ENCODE measurements at places on chromosomes 5 and 9.

GRCh38 chr9:76743931-76744330 is 20.3 kb upstream of the PCA3 start:
- no peak for DNase-seq

- no peak for DNase-seq
Observed at GRCh38 chr5:115271295-115272050, 8.8 kb upstream of the PGGT1B start.

DNA sequence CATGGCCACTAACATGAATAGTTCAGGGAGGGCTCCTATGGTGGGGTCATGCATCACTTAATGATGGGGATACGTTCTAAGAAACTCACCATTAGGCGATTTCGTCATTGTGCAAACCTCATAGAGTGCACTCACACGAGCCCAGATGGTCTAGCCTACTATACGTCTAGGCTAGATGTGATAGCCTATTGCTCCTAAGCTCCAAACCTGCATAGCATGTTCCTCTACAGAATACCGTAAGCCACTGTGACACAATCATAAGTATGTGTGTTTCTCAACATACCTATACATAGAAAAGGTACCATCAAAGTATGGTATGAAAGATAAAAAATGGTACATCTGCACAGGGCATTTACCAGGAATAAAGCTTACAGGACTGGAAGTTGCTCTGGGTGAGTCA is 6.3 kb downstream of the SLIT3 start:
- no peak for DNase-seq

- DNase-seq = no peak
Observed at GRCh38 chr5:96327722-96328121, 105.3 kb downstream of the PCSK1 start.

- no peak for DNase-seq
Observed at GRCh38 chr5:179908528-179908927, 831 bp upstream of the TBC1D9B start.

- no peak for DNase-seq
Observed at GRCh38 chr9:31776471-31776870, 608.0 kb upstream of the ACO1 start.

DNA sequence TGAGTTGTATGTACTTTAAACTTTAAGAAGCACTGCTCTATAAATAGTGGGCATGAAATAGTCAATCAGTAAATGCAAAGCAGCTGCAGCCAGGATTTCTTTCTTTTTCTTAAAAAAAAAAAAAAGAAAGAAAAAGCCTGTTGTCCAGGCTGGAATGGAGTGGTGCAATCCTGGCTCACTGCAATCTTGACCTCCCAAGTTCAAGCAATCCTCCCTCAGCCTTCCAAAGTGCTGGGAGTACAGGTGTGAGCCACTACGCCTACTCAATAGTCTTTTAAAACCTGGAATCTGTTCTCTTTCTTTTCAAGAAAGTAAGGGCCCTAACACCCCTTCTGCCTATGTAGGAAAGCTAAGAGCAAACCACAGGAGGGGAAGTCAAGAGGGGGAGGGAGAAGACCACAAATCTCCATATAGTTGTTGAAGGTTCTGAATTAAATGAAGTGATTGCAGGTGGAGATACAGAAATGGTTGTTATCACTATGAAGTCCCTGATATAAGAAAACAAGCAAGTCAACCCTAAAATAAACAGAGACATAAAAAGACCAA is 20.6 kb upstream of the TPD52L3 start:
- DNase-seq = no peak

DNA sequence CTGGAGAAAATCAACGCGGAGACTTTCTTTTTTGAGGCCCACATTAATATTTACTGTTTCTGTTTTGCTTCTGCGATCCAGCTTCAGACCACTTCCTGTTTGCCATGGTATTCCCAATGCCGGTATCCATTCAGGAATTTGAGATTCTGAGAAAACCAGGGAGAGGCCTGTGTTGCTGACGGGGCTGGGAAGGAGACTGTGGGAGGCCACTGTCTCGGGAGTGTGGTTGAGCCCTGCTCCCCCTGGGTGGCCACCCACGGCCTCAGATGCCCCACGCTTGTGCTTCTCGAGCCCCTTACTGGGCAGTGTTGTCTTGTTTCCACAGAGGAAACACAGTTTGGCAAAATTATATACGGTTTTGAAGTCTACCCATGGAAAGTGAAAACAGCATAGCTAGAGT is 403.6 kb upstream of the IRX2 start:
- DNase-seq = no peak

DNA sequence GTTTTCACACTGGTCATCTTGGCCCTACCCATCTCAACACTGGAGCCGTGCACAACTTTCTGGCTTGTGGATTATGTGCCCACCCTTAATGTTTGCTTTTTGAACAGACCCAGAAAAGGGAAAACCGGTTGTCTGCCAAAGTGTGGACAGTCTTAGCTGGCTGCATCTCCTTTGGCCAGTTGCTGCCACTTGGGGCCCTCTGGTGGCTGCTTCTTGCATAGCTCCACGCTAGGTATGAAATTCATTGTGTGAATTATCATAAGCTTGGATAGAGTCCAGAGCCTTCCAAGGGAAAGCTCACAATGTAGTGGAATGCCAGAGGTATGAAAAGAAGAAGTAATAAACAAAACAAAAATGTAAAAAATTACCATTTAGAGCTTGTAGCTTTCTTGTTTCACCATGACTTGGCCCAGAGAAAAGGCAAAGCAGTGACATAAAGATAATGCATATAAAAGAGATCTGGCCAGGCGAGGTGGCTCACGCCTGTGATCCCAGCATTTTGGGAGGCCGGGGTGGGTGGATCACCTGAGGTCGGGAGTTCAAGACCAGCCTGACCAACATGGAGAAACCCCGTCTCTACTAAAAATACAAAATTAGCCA is 12.5 kb upstream of the SLC36A3 start:
- peak; percentile 53 for DNase-seq

GRCh38 chr5:132828846-132829494 is 1.5 kb downstream of the SHROOM1 start:
- DNase-seq = no peak

DNA sequence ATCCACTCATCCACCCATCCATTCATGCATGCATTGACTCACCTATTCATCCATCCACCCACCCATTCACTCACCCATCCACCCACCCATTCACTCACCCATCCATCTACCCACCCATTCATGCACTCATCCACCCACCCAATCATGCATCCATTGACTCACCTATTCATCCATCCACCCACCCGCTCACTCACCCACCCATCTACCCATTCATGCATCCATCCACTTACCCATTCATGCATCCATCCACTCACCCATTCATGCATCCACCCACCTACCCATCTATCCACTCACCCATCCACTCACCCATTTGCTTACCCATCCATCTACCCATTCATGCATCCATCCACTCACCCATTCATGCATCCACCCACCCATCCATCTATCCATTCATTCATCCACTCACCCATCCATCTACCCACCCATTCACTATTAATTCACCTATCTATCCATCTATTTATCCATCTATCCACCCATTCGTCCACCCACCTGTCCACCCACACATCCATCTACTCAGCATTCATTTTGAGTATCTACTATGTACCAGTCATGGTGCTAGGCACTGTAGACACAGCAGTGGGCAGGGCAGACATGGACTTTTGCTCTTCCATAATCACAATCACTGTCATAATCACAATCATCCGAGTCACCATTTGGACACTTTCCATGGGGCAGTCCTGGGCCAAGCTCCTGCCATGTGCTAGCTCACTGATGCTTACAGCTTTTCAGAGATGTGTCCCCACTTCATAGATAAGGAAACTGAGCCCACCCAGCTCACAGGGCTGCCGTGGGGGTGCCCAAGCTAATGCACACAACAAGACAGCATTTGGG is 34.4 kb downstream of the HMCN2 start:
- no peak for DNase-seq

GRCh38 chr9:18611971-18612370 is 138.0 kb downstream of the ADAMTSL1 start:
- DNase-seq = no peak

DNA sequence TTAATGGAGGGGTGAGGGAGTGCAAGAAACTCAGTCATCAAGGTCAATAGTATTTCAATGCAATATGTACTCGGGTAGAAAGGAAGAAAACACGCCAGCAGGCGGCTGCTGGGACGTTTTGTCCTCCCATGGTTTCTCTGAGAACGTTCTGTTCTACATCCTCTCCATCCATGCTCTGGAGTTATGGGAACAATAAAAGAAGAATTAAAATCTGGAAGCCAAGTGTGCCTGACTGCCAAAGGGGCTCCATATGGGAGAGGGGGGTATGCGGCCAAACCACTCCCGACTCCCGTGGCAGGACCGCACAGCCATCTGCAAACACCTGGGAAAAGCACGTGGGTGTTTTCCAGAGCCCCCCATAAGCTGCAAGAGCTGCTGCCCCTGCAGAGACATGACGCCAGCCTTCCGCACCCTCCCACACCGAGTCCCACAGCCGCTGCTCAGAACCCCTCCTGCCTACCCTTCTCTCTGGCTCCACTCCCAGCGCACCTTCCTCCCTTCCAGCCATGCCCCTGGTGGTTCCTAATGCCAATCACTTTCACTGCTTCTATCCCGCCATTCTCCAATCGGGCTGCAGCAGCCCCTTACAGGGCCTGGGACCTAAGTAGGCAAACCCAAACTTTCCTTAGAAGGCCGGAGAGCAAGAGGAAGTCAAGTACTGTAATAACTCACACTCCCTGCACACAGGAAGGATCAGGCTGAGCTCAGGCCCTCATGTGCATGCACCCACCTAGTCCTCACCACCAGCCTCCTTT is 241.6 kb downstream of the SYK start:
- DNase-seq = no peak

DNA sequence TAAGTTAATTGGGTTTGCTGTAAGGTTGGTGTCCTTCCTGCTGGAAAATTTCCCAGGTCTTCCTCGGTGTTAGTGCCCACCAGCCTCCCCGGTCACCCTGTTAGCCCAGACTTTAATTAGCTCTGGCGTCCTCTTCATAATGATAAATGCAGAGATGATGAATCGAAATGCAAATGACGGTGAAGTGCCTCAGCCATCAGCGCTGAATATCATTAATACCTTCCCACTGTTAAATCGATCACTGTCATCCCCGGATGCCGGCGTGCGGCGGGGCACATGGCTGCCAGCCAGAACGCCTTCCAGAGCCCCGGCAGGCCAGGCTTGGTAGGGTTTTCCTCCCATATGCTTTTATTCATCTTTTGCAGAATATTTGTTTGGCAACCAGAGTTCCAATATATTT is 204.5 kb downstream of the IRX2 start:
- no peak for DNase-seq

- no peak for DNase-seq
Observed at GRCh38 chr5:18736051-18736398, 1101.8 kb downstream of the TAF11L14 start.

DNA sequence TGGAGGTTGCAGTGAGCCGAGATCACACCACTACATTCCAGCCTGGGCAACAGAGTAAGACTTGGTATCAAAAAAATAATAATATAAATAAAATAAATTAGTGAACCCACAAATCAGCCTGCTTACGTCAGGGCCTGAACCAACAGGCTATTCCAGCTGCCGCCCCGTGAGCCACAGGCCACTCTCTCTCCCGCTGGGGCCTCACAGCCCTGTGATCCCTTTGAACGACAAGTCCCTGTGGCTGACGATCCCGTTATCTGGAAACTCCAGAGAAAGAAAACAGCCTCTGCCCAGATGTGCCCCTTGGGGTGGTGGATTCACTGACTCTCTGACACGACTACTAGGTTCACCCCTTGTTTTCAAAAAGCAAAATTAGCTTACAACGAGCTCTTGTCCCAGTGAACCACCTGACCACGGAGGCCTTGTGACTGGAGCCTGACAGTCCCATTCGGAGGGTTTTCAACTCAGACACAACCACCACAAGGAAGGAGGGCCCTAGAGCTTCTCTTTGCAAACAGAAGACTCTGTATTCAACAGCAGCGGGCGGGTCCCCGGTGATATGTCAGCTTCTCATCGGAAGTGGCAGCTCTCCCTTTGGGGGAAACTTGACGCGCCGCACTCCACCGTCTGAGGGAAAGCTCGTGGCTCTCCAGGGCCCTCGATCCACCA is 4.4 kb upstream of the DIPK1B start:
- DNase-seq = no peak

DNA sequence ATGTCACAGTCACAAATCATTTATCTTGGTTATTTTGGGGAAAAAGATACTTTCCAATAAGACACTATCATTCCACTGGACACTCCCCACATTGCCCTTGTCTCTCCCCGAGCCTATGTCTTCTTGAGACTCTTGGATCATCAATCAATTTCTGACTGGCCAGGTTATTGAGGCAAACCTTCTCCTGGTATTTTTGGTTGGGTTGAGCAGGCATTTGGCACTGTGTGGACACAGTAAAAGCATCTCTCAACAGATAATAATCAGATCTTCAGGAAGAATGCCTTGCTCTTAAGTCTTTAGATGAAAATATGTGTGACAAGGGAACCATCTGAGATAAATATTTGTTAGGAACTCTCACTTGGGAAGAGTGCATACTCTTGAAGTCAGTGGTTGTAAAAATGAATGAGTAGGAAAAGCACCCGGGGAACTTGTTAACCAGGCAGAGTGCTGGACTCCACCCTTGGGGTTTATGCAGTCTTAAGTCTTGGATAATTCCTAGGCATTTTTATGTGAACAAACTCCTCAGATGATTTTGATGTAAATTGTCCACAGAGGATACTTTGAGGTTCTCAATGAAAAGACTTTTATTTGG is 223.8 kb upstream of the CLINT1 start:
- DNase-seq = no peak

GRCh38 chr9:98760231-98760630 is 36.1 kb downstream of the ANKS6 start:
- no peak for DNase-seq

GRCh38 chr5:16461026-16461425 is 4.6 kb downstream of the ZNF622 start:
- no peak for DNase-seq

DNA sequence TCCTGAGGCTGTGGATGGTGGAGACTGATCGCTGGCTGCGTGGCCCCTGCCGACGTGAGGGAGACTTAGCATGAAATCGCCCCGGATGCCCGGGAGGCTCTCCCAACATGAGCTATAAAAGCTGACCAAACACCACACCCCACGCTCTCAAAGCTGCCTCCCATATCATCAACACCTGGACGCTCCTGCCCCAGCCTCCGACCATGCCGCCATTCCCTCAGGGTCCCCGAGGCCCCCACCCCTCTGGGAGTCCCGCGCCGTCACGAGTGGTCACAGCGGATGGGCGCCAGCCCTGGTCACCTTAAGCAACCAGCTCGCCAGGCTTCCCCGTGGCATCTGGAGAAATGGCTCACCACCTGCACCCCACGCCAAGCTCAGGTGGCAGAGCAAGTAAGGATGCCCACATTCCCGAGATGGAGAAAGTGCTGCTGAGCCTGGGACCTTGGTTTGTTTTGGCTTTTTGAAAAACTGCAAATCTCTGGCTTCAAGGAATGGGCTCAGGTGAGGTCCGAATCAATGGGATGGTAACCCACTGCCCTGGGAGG is 196.0 kb downstream of the MED10 start:
- DNase-seq = no peak

DNA sequence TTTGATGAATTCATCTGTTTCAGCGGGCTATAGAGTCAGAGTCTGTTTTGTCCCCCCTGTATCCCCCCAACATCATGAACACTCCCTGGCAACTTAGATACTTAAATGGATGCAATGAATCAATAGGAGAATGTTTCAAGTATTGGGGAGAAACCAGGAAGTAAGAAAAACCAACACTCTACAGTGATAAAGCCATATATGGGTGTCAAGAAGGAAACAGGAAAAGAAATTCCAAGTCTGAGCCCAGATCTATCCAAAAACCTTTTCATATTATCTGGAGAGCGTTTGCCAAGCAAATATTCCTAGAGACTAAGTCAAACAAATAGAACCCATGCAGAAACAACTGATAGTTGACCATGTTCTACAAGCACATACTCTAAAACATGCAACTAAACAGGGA is 2.3 kb upstream of the GNAQ start:
- no peak for DNase-seq

- DNase-seq = no peak
Observed at GRCh38 chr9:16192403-16193017, 639.7 kb downstream of the CCDC171 start.

Measured in C1 segment of cervical spinal cord (tissue), 14 donors.